ENCODE measurements at places on chromosomes 1 and 21.
A peak's percentile ranks its signal among the peaks of the same experiment; 100 is the strongest.

DNA sequence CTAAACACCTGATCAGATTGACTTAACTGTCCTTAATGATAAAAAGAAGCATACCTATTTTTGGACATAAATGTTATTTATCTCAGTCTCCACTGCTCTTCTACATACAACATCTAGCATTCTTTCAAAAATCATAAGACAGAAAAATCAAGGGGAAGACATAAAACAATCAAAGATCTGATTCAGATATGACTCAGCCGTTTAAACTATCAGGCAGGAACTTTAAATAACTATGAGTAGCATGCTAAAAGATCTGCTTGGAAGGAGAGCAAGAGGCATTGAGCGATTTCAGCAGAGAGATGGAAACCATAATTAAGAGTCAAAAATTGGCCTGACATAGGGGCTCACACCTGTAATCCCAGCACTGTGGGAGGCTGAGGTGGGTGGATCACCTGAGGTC, 27.2 kb upstream of the SLC22A15 start:
- DNase-seq: no peak

DNA sequence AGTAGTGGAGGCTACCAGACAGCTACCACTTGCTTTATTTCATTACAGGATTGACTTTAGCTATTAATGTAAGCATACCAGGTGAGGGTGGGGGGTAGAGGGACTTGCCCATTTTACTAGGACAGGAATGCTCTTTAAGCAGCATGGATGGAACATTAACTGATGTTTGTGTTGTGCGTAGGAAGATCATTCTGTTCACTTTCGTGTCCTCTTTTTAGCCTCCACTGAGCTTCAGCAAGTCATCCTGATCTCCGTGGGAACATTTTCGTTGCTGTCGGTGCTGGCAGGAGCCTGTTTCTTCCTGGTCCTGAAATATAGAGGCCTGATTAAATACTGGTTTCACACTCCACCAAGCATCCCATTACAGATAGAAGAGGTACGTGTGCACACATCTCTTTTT, 29.3 kb downstream of the IFNGR2 start:
- DNase-seq: no peak

DNA sequence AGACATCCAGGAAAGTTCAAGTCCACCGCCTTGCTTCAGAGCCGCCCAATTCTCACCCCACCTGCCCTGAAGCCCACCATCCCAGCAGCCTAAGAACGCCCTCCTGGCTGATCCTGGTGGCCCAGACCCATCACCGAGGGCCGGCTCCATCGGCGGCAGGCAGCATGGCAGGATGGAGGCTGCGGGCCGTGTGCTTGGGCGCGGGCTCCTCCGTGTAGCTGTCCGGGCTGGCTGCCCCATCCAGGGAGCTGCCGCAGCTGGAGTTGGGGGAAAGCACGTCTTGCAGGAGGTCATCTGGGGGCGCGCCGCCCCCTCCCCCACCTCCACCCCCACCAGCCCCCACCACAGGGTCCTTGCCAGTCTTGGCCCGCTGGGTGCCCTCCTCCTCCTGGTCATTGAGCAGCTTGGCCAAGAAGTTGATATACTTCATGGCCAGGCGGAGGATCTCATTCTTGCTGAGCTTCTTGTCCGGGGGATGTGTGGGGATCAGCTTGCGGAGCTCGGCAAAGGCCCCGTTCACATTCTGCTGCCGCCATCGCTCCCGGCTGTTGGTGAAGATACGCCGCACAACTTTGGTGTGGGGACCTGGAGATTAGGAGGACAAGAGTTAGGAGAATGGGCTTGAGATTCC, 12.3 kb downstream of the TAL1 start:
- no peak for DNase-seq

DNA sequence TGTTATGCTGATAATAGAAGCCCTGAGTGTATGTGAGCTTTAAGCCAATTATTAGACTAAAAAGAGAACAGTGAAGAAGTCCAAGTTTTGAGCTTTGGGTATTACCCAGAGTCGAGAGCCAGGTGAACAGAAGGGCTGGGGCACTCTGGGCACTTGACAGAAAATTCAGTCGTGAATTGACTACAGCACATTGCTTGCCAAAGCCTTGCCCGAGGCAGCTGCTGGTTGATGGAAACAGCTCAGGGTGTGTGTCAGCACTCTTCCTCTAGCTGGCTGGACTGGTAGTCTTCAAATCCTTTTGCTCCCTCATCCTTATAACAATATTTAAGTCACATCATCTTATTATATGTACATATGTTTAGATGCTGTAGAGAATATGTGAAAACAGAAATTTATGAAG, 21.3 kb downstream of the PDE4B start:
- DNase-seq: peak; percentile 35

- DNase-seq: no peak
Observed at GRCh38 chr1:207754974-207755700, 3.3 kb downstream of the CD46 start.

- DNase-seq: no peak
Observed at GRCh38 chr1:77866296-77866695, 22.1 kb upstream of the NEXN start.

DNA sequence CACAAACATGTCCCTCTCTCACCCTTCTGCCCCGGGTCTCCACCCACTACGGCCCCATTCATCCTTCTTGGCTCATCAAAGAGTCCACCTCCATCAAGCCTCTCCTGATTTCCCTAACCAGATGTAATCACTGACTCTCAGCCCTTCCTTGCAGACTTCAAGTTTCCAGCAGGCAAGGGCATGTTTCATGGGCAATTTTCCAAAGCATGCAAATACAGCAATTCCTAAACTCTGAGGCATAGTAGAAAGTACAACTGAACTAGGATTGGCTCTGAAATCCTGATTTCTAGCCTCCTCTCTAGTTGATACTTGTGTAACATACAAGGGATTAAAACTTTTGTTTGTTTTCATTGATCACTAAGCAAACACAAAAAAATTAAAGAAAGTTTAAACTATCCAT, 109.1 kb upstream of the GADD45A start:
- DNase-seq: no peak

GRCh38 chr1:45516036-45516435, 5.6 kb downstream of the PRDX1 start:
- no peak for DNase-seq

DNA sequence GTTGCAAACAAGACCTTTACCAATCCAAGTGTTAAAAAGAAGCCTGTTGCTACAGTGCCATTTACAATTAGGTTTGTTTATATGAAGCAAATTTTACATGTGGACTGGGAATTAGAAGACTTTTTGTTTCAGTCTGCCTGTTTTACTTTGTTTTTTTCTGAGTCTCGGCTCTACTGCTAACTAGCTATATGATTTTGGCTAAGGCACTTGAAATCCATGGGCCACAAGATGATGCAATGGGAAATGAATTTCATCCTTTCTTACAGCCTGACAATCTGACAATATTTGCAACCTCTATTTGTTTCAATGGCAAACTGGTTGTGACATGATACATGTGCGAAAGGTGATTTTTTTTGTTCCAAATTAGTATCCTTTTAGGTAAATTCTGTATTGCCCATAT, 3.7 kb upstream of the PEX11B start:
- DNase-seq: no peak

- DNase-seq: no peak
Observed at GRCh38 chr1:23081376-23081775, 62.1 kb downstream of the KDM1A start.

GRCh38 chr1:203304919-203305808, at the start of gene BTG2:
Gene BTG2, plus strand, starts transcription at chr1:203305519. Its CDS starts 88 bp downstream, at chr1:203305607.
- peak; percentile 95 for DNase-seq

DNA sequence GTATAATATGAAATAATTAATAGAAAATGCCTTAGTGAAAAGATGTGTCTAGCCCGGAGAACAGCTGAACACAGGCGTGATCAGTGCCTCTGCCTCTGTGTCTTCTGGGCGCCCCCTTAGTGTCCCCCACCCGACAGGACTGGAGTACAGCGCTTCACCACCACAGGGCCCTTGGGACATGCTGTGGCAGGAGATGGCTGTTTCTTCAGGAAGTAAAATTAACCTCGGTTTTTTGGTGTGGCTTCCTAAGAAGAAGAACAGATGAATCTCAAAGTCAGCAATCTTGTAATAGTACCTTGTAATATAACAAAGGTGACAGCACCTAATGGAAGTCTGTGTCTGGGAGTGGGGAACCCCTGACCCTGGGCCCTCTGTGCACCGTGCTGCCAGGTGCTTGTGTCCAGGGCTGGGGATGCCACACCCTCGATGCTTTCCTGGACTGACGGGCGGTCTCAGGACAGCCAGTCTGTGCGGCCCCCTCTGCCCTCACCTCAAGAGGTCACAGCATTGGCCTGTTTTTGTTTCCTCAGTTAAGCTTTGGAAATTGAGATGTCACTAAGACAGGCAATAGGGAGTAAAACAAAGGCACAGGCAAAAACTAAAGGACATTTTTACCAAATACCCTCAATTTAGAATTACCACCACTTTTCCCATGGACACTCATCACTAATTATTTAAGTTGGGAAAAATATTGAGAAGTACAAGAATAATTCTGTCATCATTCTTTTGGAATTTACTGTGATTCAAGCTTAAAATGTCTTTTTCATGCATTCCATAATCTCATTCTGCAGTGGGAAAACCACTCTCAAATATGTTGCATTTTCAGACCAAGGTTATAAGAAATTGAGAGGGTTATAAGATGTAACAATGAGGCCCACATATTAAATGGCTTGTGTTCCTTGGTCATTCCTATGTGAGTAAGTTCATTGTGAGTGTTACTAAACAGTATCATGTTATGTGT, 79.3 kb downstream of the ADARB1 start:
- DNase-seq: no peak

DNA sequence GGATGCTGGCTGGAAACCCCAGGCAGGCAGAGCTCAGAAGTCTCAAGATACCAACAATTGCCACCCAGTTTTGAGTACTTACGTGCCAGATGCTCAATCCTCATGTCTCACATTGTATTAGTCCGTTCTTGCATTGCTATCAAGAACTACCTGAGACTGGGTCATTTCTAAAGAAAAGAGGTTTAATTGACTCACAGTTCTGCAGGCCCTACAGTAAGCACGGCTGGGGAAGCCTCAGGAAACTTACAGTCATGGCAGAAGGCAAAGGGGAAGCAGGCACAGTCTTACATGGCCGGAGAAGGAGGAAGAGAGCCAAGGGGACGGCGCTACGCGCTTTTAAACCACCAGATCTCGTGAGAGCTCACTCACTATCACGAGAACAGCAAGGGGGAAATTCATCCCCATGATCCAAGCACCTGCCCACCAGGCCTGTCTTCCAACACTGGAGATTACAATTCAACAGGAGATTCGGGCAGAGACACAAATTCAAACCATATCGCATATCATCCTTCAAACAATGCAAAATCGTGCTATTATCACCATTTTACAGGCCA, 58.0 kb downstream of the KAZN start:
- DNase-seq: no peak

DNA sequence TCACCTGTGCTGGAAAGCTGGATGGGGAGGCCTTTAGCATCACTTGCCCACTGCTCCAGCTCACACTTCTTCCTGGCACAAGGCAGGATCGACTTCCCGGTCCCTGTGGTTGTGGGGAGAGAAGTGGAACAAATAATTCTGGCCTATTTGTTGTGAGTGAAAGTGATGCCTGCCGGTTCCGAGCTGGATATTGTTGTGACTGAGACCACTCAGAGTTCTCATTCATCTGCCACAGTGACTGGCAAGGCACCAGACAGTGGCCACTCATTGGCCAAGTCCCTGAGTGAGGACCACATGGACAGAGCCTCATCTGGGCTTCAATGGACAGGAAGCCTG, 191.9 kb downstream of the PTPRU start:
- no peak for DNase-seq

- no peak for DNase-seq
Observed at GRCh38 chr21:21137986-21138385, 139.8 kb downstream of the NCAM2 start.

GRCh38 chr1:227959325-227959860, 11.7 kb upstream of the WNT9A start:
- no peak for DNase-seq

DNA sequence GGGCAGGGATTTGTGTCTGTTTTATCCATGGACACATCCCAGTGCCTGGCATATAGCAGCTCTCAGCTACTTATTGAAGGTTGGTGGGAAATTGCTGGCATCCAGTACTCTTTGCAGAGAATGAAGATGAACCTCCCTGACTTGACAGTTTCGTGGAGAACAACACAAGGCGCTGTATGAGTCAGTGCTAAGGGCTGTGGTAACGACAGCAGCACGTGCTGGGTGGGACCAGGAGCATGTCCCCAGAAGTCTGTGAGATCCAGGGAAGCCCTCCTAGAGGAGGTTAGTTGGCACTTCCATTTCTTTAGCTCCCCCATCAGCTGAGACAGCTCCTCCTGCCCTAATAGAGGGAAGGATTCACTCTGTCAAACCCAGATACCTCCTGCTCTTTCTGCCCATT, 25.9 kb upstream of the IL19 start:
- DNase-seq: no peak

GRCh38 chr1:33468531-33468930, 3.9 kb upstream of the ZSCAN20 start:
- DNase-seq: no peak

GRCh38 chr1:181369416-181369815, 113.9 kb upstream of the CACNA1E start:
- no peak for DNase-seq

GRCh38 chr1:21951226-21951870, 14.2 kb upstream of the HSPG2 start:
- no peak for DNase-seq

DNA sequence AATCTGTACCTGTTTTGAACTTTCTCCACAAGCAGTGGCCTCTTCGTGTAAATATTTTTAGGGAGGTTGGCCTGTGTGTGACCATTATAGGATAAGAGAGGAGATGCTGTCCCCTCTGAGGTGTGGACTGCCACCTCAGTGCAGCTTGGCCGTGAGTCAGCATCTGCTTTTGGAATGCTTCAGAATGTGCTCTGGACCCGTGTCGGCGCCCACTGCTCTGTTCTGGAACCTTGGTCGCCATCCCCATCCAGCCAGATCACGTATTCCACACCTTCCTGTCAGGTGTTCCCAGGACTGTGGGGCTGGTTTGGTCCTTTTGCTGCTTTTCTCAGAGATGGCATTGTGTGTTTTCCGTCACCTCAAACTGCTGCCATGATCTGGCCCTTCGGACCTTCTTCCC, 5.5 kb downstream of the UCK2 start:
- no peak for DNase-seq

DNA sequence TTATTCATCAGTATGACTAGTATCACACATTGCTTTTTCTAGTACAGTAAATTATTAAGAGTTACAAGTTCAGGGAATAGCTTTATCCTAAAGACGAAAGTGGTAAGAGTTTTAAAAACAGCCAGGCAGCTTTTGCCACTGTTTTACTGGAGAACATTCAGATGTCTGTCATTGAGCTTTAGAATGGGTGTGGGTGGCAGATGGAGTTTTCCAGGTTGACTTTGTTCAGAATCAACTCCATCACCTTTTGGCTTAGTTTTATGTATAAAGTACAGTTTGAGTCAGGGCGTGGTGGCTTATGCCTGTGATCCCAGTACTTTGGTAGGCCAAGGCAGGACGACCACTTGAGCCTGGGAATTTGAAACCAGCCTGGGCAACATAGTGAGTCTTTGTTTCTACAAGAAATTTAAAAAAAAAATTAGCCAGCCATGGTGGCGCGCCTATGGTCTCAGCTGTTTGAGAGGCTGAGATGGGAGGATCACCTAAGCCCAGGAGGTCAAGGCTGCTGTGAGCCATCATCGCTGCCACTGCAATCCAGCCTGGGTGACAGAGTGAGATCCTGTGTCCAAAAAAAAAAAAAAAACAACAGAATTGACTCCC, 29.9 kb upstream of the PLEKHM2 start:
- DNase-seq: peak; percentile 21
